Epithelial cell of prostate (primary cell): ENCODE measurements at places on chromosomes 3 and 15.

DNA sequence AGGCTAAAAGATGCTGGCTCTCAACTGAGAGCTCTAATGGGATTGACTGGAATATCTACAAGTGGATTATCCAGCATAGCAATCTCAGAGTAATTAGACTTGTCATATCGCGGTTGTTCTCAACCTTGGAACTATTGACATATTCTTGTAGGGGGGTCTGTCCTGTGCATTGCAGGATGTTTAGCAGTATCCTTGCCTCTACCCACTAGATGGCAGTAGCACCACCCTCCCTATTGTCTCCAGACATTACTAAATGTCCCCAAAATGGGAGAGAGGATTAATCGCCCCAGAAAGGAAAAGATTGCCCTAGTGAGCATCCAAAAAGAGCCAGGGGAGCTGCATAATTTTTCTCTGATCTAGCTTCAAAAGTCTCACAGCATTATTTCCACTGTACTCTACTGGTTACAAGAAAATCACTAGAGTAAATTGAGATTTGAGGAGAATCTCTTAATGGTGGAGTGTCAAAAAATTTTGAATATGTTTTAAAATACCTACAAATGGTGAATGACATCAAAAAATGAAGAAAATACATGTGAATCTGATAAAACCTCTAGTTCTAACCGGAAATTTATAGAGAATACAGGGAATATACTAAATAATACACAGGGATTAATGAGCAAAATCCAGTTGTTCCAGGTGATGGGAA, 388.2 kb upstream of the AGTR1 start:
- no peak for DNase-seq

DNA sequence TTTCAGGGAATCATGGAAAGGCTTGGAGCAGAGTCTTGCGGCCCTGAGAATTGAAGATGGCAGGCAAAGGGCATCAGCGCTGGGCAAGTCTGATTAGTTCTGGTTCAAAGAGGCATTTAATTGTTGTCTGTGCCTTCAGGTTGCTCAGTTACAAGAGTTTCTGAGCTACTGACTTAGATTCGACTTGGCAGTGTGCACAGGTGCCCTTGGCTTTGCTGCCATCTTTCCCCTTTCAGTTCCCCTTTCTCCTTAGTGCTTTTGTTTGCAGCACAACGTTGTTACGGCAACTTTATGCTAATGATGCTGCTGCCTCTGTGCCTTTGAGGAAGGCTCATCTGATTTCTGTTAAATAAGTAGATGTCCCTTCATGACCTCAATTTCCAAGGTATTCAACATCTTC, 12.5 kb downstream of the P2RY14 start:
- DNase-seq, result no peak

GRCh38 chr3:16884084-16884747, 539 bp upstream of the PLCL2 start:
- no peak for DNase-seq

DNA sequence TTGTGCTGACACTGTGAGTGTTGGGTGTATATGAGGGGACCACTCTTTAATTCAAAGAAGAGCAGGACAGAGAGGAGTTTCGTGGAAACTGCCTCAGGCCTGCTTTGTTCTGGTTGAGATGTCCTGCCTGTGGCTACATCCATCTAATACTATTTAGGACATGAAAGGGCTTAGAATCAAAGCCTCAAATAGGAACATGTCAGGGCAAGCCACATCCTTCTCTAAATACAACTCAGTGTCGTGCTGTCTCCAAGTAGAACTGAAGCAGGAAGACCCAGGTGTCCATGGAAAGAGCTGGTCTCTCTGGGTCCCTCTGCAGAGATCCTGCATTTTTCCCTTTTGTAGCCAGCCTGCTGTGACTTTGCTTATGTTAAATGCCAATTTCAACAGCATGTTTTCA, 156.2 kb upstream of the UMPS start:
- DNase-seq, result no peak

- no peak for DNase-seq
Observed at GRCh38 chr3:194925614-194926013, 239.9 kb downstream of the FAM43A start.

GRCh38 chr15:95503640-95504225, 826.8 kb upstream of the NR2F2 start:
- no peak for DNase-seq

DNA sequence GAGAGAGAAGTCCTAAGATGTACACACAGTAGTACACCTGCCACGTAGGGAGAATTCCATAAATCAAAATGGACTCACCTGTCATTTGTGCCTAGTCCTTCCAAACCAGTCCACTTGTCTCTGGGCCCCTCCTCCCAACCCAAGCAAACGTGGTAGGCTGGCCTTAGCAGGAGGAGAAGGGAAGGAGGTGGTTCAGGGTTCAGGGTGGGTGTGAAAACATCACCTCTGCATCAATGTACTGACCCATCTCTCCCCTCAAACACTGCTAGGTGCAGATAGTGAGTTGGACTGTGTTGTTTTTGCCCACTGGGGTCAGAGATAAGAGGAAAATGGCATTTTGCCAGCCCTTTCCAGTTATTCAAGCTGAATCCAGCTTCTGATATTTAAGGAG, 99.3 kb downstream of the MME start:
- DNase-seq, result no peak

- DNase-seq, result peak; percentile 86
Observed at GRCh38 chr3:64190517-64191515, 34.5 kb downstream of the PRICKLE2 start.

- DNase-seq, result peak; percentile 100
Observed at GRCh38 chr15:92803852-92804609, 96.1 kb upstream of the CHD2 start.

DNA sequence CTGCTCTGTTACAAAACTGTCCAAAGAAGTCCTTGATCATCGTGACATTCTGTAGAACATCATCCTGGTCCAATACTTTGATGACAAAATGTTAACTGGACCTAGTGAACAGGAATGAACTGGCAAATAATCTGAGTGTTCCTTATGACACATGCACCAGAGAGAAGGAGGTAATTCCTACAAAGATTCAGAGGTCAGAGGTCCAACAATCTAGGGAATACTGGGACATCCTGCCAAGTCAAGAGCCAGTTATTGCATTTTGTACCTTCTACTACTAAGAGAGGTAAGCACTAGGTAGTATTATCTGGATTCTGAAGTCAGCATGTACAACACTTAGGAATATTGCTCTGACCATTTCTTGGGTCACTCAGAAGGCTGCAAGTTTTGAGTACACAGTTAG, 20.8 kb downstream of the LZTFL1 start:
- no peak for DNase-seq

DNA sequence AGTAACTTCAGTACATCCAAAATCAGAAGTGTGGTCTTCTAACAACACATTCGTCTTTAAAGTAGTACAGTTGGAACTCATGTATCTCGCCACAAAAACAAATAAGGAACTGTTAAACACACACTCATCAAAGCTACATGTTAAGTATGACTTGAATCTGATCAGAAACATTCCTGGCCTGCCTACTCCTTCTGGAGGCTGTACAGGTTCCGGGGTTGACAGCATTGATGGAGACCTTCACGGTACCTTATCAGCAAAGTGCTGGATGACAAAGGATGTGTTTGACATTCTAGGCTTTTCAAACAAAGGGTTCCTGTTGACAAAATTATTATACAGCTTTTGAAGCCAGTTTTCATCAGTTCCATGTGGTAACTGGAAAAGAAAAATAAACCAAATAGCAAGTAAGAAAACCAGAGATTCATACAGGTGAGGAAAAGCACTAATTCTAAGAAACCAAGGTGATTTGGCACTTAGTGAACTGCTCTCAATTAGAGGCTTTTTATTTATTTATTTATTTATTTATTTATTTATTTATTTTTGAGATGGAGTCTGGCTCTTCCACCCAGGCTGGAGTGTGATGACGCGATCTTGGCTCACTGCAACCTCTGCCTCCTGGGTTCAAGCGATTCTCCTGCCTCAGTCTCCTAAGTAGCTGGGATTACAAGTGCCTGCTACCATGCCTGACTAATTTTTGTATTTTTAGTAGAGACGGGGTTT, 44.3 kb downstream of the MYO5C start:
- no peak for DNase-seq

DNA sequence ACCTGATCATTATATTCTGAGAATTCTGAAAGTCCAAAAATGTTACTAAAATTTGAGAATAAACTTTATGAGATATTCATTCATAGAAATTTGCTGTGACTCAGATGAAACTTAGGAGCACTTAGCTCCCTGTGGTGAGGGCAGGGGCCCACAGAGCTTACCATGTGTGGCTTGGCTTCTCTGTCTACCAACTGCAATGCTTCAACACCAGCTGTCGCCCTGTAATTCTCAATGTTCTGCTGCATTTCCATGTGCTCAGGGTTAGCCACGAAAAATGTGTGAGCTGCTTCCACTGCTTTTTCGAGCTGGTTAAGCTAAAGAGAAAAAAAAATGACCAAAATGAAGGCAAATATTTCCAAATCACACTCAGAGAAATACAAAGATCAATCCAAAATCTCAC, 125.6 kb downstream of the P3H2 start:
- DNase-seq, result no peak

DNA sequence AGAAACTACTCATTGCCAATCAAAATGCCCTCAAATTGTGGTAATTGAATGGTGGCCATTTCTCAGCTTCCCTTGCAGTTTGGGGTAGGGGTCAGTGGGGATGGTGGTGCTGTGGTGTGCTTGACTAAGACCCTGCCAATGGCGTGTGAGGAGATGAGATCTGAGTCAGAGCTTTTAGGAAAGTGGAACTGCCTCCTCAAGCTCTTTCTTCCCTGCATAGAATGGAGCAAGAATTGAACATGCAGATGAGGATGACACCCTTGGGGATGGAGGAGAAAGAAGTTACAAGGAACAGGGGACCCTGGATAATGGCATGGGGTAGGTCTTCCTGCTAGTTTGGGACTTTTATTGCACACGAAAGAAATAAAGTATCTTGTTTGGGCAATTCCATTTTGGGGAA, 188.0 kb downstream of the PEX5L start:
- no peak for DNase-seq

- no peak for DNase-seq
Observed at GRCh38 chr3:45741742-45742460, 52.7 kb downstream of the SACM1L start.

DNA sequence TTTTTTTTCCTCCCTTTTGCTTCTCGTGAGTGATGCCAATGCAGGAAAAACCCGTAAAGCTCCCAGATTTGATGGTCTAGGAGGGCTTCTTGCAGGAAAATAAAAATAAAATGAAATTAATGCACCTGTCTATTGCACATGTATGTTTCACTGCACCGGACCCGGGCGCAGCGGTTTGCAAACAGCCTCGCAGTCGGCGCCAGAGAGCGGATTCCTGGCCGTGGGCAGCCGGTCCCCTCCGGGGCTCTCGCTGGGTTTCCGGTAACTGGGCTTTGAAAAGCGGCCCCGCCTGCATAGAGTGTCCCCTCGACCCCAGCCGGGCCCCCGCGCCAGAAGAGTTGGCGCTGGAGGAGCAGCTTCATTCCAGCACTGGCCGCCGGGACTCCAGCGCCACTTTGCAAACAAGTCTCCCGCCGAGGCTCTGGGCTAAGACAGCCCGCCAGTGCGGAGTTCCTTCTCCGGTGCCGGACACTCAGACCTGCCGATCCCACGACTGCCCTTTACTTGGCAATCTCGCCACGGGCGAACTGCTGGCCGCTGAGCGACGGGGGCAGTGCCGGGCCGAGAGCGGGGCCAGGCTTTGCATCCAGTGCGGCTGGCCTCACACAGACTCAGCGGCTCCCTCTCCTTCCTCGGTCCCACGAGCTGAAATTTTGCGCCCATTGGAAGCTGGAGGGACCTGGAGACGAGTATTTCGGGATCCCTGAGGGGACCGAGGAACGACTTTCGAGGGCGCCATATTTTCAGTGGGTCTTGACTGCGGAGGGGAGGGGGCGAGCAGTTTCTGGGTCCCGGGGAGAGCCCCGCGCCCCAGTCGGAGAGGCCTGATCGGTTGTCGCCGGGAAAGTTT, 225.9 kb upstream of the C2CD4B start:
- no peak for DNase-seq

- no peak for DNase-seq
Observed at GRCh38 chr15:20357481-20358065, 184.0 kb downstream of the GOLGA6L6 start.

- DNase-seq, result no peak
Observed at GRCh38 chr15:48964898-48965297, 1.2 kb upstream of the SHC4 start.

DNA sequence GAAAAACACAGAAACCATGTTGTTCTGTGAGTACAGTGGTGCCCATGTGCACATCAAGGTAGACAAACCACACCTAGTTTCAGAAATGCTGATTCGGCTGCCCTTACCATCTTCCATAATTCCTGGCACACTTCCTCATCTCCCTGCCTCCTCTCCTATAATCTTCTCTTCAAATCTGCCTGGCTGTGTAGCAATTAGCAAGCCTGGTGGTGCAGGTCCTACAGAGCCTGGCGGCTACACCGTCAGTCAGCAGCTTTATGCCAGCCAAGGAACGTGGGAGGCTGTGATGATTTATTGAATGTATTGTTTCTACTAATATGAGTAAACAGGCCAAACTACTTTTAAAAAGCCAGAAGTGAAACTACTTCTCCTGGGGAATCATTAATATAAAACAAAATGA, 106.8 kb downstream of the SEMA6D start:
- DNase-seq, result peak; percentile 80

DNA sequence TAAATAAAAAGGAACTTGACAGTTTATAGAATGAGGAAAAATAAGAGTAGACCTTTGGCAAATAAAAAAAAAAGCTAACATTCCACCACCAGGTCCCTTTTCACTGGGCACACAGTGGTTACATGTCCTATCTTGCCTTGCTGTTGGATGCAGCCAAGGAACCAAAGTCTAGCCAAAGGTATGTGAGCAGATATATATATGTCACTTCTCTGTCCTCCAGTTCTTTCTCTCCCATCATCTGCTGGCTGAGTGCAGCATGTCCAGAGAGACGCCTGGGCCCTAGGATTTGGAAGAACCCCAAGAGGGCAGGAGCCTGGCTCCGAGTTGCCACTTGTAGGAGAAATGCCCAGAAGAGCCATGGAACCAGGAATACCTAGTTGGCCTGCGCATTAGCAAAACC, 104.7 kb downstream of the SERPINI1 start:
- DNase-seq, result no peak

DNA sequence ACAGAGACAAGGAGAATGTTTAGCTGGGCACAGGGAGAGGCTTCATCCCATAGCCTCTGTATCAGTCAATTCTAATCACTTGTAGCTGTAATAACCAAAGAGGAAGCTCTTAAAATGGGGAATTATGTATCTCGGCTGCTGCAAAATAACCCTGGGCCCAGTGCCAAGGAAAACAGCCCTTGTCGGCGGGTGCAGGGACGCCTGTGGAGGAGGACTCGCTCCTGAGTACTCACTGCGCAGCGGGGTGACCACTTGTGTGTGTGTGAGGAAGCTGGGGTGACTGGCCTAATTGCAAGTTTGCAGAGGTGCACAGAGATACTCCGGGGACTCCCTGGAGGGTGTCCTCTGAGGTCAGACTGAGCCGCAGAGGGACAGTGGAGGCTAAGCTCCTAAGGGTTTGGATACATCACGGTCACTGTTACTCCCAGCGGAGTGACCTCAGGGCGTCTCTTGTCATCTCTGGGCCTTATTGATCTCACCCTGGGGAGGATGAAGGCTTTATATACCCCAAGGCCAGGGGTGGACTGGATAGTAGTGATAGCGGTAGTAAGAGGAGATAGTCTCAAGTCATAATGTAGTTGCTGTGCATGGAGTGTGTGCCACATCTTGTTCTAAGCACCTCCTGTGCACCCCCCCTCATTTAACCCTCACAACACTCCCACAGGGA, 37.2 kb downstream of the SLC6A6 start:
- DNase-seq, result no peak

- no peak for DNase-seq
Observed at GRCh38 chr15:32856753-32857152, 138.9 kb downstream of the GREM1 start.
